ENCODE measurements at places on chromosomes 7 and 10.

- DNase-seq: no peak
Measured at GRCh38 chr7:44712012-44712411, 36.6 kb upstream of the ZMIZ2 start.

GRCh38 chr7:114148779-114149178 is 230.0 kb upstream of the PPP1R3A start:
- no peak for DNase-seq

DNA sequence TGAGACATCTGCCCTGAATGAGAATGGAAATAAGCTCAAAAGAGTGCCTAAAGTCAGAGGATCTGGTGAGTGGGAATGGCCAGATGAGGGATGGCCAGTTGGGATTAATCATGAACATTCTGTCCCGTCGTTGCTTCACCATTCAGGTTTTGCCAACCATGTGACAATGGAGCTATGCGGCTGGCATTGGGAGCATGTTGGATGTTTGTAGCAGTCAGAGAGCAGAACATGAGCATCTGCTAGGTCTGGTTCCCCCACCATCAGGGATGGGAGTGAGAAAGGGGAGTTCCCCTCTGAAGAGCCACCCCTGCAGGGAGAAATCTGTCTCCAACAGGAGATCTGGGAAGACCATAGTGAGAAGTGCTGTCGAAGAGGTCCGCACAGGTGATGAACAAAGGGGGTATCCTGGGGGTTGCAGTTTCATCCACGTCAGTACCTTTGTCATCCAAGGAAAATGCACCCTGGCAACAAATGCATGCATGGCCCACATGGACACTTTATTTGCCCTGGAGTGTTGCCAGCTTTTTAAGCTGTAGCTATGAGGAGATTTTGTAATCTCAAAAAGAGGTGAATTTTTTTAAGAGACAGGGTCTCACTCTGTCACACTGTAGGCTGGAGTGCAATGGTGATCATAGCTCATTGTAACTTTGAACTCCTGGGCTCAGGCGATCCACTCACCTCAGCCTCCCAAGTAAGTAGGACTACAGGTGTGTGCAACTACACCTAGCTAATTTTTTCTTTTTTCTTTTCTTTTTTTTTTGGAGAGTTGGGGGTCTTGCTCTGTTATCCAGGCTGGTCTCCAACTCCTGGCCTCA is 190.2 kb downstream of the CAMK1D start:
- no peak for DNase-seq

GRCh38 chr7:12670743-12671520 is 16.5 kb upstream of the ARL4A start:
- no peak for DNase-seq

GRCh38 chr10:132574783-132575319 is 37.3 kb downstream of the INPP5A start:
- peak; percentile 54 for DNase-seq

DNA sequence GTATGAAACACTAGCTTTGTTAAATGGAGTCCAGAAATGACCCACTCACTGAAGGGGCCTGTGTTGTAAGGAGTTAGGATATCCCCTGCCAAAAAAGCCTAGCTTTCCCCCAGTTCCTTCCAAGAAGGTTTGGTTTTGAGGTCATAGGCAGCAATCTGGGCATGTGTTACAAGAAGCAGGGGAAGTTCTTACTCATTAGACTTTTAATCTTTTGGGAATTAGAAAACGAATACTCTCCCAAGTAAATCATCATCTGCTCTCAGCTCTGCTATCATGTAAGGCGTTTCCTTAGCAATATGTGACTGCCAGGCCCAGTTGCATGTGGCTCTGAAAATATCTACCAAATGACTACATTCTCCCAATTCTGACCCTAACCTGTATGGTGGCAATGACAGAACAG is 3.7 kb downstream of the NOD1 start:
- no peak for DNase-seq

DNA sequence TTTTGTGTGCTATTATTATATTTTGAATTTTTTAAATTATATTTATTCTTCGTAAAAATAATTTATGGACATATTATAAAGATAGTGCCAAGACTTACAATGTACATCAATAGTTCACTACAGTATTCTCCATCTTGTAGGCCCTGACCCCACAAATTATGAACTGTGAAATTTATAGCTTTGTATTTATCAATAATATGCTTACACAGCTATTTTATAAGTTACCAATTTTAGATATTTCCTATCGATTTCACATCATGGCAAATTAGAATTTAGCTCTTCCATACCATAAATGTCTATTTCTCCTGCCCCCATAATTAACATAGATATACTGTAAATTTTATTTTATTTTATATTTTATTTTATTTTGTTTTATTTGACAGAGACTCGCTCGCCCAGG is 34.4 kb upstream of the GNAI1 start:
- DNase-seq: no peak

DNA sequence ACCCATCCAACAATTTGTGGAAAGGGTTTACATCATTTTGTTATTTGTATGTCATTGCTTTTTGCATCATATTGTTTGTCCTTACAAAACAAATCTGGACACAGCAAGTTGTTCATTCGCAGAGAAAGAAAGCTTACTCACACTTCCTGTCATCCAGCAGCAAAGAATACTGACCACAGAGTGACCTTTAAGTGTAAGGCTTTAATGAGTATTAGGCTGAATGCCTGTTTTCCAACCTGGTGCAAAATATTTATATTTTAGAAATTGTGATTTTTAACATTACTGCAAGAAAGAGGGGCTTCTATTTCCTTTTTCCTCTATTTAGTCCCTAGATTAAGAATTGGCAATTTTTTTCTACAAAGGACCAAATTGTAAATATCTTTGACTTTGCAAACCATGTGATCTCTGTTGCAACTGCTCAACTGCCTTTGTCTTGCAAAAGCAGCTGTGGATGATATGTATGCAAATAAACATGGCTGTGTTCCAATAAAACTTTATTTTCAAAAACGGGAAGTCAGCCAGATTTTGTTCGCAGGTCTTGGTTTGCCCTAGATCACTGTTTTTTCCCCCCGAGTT is 27.8 kb upstream of the ITGB1 start:
- DNase-seq: peak; percentile 83

DNA sequence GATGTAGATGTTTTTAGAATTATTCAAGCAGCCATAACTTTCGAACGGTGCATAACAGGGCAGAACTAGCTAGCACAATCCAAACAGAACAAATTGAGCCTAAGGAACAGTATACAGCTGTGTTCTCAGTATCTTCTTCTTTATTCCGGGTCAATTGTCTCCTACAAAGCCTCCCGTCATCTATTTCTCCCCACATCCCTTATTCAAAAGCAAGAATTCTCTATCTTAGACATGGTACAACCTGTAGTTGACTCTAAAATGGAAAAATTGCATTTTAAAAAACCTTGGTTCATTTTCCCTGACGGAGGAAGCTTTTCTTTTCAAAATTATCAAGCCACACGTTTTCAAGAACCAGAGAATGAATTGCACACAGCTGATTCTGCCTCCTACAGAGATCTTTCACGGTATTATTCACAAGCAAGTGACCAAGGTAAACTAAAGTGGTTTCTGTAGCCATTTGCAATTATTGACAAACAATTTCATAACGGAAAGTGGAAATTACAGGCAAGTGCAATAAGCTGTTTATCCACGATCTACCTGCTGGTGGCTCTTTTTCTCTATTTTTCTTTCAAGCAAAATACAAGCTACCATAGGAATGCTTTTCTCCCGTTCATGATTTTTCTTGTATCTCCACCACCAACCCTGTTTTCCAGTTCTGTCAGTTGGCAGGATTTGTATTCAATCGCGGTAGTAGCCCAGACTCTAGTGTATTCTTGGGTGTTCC is 2.3 kb downstream of the GRM8 start:
- no peak for DNase-seq

DNA sequence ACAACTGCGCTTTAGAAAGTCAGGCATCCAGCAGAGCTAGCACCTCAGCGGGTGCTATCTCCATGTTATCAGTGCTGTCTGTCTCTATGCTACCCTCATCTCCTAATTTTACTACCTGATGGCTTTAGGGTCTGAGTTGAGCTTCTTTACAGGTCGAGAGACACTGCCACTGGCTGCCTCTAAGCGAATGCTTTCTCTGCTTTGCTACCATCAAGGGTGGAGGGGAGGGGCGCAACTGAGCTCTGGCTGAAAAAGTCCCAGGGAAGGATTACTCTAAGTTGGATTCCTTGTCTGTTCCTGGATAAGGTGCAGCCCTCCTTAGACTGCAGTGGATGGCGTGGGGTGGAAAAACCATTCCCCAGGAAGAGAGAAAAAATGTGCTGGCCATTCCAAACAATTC is 105.7 kb downstream of the CDK14 start:
- DNase-seq: no peak

- DNase-seq: no peak
Measured at GRCh38 chr7:18572154-18572553, 76.6 kb downstream of the HDAC9 start.

DNA sequence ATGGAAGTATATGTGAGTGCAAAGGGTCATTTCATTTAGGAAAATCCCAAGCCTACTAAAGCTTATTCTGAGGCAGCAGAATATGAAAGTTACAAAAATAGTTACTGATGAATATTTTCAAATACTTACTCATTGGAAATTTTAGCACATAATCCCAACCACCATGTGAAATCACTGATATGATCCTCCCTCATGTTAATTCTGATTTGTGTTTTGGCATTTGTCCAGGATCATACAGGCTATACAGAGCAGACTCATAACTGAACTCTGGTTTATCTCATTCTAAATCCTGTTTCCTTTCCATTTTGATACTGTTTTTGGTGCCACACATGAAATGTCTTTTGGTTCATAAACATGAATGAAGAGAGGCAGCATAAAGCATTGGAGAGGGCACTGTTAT is 3.4 kb upstream of the FAM24B start:
- no peak for DNase-seq

- DNase-seq: peak; percentile 75
Measured at GRCh38 chr10:88553116-88553752, 29.9 kb downstream of the RNLS start.

- no peak for DNase-seq
Measured at GRCh38 chr10:46025406-46025805, 5.0 kb downstream of the NCOA4 start.

Data from brain microvascular endothelial cell (primary cell).